Kidney (tissue), 22 donors: ENCODE measurements at places on chromosomes 7 and 10. TPM values are rescaled to one million over a fixed set of nuclear protein-coding genes. Genes with fewer than 3 reads are reported as not detected.
A peak's percentile ranks its signal among the peaks of the same experiment; 100 is the strongest.

DNA sequence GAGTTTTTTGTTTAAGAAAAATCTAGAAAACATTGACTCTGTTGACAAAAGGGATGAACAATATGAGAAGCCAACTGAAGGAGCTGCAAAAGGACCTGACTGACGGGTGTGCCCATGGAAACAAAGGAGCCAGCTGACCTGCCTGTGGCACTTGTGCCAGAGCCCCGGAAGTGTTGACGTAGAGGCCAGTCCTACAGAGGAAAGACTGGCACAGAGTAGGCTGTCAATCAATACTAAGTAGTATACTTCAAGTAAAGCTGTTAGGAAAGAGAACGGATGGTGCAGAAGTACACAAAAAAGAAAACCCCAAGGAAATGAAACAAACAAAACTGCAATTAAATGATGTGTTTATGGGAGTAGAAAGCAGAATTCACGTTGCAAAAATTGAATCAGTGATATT lies 19.0 kb upstream of the ABI1 start:
- H3K4me1 ChIP-seq, result no peaks in the 10 kb centered on the region
- no peak for DNase-seq
- H3K27ac ChIP-seq, result no peak overlapping the region
- H3K4me3 ChIP-seq, result no peak overlapping the region
- no peaks in the 10 kb centered on the region for H3K36me3 ChIP-seq

AOC1 gene
- 170 TPM for total RNA-seq

- no peak for DNase-seq
- no peak overlapping the region for H3K27ac ChIP-seq
- no peaks in the 10 kb centered on the region for H3K36me3 ChIP-seq
- no peaks in the 10 kb centered on the region for H3K27me3 ChIP-seq
- peaks cover 2% of the 10 kb centered on the region for H3K4me1 ChIP-seq
Observed at GRCh38 chr7:35722054-35722849, 27.3 kb upstream of the HERPUD2 start.

RTKN2 gene
- total RNA-seq, result 1.6 TPM

GRCh38 chr10:114189700-114190099 lies 10.5 kb downstream of the TDRD1 start:
- no peak for DNase-seq
- no peaks in the 10 kb centered on the region for H3K4me1 ChIP-seq
- no peak overlapping the region for H3K27ac ChIP-seq
- no peaks in the 10 kb centered on the region for H3K27me3 ChIP-seq

SEMA3E gene
- total RNA-seq, result 1.1 TPM

GRCh38 chr7:39033885-39034624 lies 56.3 kb downstream of the POU6F2 start:
- H3K36me3 ChIP-seq, result no peaks in the 10 kb centered on the region
- DNase-seq, result no peak
- no peak overlapping the region for H3K4me3 ChIP-seq

- peak overlapping the region; percentile 36 for H3K4me3 ChIP-seq
- H3K36me3 ChIP-seq, result no peaks in the 10 kb centered on the region
- no peak for DNase-seq
- H3K4me1 ChIP-seq, result no peaks in the 10 kb centered on the region
Observed at GRCh38 chr10:110644598-110645462, 694 bp downstream of the RBM20 start.

ANKRD61 gene
- total RNA-seq, result 0.19 TPM

GRCh38 chr10:121800146-121800545 lies 127.7 kb downstream of the ATE1 start:
- H3K27ac ChIP-seq, result no peak overlapping the region
- H3K4me1 ChIP-seq, result no peaks in the 10 kb centered on the region
- DNase-seq, result no peak

DNA sequence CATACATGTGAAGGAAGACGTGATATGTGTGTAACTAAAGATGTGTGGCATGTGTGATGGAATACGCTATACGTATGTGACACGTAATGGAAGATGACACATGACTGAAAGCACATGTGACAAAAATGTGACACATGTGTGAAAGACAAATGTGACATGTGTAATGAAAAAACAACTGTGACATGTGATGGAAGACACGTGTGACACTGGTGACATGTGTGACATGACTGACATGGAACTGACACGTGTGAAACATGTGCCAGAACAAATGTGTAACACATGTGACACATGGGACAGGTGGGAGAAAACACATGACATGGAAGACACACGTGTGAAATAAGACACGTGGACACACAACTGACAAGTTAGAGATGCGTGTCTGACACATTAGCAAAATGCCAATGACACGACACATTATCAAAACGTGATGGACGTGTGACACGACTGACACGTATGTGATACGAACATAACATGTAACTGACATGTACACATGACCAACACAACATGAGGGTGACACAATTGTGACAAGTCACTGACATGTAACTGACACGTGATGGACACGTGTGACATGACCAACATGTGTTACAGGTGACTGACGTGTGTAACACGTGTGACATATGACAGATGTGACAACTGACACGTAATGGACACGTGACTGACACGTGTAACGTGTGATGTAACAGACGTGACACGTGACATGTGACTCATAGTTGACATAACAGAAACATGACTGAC lies 24.4 kb downstream of the CRPPA start:
- H3K4me1 ChIP-seq, result no peaks in the 10 kb centered on the region
- no peak overlapping the region for H3K4me3 ChIP-seq
- no peak for DNase-seq
- peaks cover 28% of the 10 kb centered on the region for H3K36me3 ChIP-seq
- no peaks in the 10 kb centered on the region for H3K27me3 ChIP-seq

GRCh38 chr7:150944066-150945042 lies 33.8 kb downstream of the KCNH2 start:
- H3K27me3 ChIP-seq, result no peaks in the 10 kb centered on the region
- H3K36me3 ChIP-seq, result no peaks in the 10 kb centered on the region
- H3K4me3 ChIP-seq, result no peak overlapping the region
- H3K27ac ChIP-seq, result no peak overlapping the region
- no peaks in the 10 kb centered on the region for H3K4me1 ChIP-seq
- DNase-seq, result no peak

DNA sequence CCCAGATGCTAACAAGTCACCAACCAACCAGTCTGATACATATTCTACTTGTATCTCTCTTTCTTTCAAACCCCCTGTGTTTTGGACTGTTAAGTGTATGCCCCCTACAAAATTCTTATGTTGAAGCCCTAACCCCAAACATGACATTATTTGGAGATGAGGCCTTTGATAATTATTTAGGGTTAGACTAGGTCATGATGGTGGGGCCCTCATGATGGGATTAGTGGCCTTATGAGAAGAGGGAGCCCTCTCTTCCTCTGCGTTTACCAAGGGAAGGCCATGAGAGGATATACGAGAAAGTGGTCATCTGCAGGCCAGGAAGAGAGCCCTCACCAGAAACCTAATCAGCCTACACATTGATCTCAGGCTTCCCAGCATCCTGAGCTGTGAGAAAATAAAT lies 2.5 kb downstream of the RAPGEF5 start:
- no peaks in the 10 kb centered on the region for H3K36me3 ChIP-seq
- no peak overlapping the region for H3K27ac ChIP-seq
- no peak overlapping the region for H3K4me3 ChIP-seq

DNA sequence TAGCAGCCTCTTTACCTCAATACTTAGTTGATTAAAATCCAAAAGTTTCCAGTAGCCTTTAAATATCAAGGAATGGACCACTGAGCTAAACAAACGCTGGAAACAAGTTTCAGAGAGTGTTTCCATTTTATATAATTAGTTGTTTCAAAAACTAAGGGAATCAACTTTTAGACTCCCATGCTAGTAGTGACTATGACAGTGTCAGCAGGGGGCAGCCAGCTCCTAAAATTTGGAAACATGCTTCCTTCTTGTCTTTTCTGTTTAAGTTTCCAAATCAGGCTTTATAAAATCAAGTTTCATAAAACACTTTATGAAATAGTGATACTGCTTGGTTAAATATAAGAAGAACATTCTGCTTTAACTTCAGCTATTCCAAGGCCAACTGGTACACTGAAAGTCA lies 138.2 kb upstream of the TMEM229A start:
- no peak for DNase-seq
- no peaks in the 10 kb centered on the region for H3K27me3 ChIP-seq
- H3K4me1 ChIP-seq, result no peaks in the 10 kb centered on the region
- no peak overlapping the region for H3K4me3 ChIP-seq
- no peak overlapping the region for H3K27ac ChIP-seq

GRCh38 chr10:79260811-79261740 lies 86.2 kb upstream of the PPIF start:
- no peak overlapping the region for H3K4me3 ChIP-seq
- H3K27ac ChIP-seq, result no peak overlapping the region
- peak; percentile 84 for DNase-seq
- peaks cover 10% of the 10 kb centered on the region for H3K36me3 ChIP-seq

MBL2 gene
- total RNA-seq, result not detected

PGAM2 gene
- 2.1 TPM for total RNA-seq

FBXO24 gene
- 0.60 TPM for total RNA-seq

- peaks cover 3% of the 10 kb centered on the region for H3K36me3 ChIP-seq
- H3K4me3 ChIP-seq, result no peak overlapping the region
- H3K27ac ChIP-seq, result peak overlapping the region; percentile 71
- H3K27me3 ChIP-seq, result no peaks in the 10 kb centered on the region
- peak; percentile 29 for DNase-seq
Observed at GRCh38 chr10:102796407-102797176, 40.6 kb downstream of the CYP17A1 start.

DNA sequence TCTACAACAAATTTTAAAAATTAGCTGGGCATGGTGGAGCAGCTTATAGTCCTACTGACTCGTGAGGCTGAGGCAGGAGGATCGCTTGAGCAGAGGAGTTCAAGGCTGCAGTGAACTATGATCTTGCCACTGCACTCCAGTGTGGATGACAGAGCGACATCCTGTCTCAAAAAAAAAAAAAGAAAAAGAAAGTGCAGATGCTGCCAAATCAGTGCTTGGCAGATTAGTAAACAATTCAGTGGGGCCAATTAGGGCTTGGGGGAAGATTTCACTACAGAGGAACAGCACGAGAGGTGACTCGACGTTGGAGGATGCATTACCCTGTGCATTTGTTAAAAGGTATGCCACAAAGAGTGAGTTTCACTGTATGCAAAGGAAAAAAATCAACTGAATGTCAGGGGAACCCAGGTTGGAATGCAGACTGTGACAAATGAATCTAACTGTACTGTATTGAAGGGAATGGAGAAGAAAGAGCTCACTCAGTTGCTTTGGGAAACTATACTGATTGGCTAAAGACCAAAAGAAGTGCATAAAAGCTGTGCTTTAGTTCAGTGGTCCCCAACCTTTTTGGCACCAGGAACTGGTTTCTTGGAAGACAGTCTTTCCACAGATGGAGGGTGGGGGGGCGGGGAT lies 31.6 kb downstream of the GARIN1A start:
- DNase-seq, result no peak
- no peak overlapping the region for H3K27ac ChIP-seq
- H3K4me3 ChIP-seq, result no peak overlapping the region
- H3K4me1 ChIP-seq, result no peaks in the 10 kb centered on the region
- H3K27me3 ChIP-seq, result peaks cover 2% of the 10 kb centered on the region

- H3K36me3 ChIP-seq, result no peaks in the 10 kb centered on the region
- H3K27ac ChIP-seq, result no peak overlapping the region
- DNase-seq, result no peak
- no peak overlapping the region for H3K4me3 ChIP-seq
- H3K27me3 ChIP-seq, result no peaks in the 10 kb centered on the region
Observed at GRCh38 chr7:135933509-135934188, 43.5 kb downstream of the MTPN start.

DNA sequence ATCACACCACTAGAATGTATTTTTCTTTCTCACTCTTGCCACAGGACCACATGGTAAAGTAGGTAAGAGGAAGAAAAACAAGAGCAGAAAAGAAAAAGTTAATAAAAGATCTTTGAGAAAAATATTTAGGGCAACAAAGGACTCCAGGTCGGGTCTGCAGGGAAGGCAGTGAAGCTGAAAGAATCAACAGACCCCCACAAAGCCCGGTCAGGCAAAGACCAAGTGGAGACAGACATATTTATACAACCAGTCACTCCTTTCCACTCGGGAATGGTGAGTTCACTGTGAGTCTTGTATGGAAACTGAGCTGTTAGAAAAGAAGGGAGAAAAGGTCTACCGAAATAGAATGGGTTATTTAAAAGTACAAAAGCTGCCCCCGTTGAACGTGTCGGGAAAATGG lies 28.0 kb downstream of the RSU1 start:
- no peaks in the 10 kb centered on the region for H3K27me3 ChIP-seq
- no peak overlapping the region for H3K27ac ChIP-seq
- no peaks in the 10 kb centered on the region for H3K4me1 ChIP-seq
- peak overlapping the region; percentile 23 for H3K4me3 ChIP-seq
- no peak for DNase-seq

- H3K27me3 ChIP-seq, result no peaks in the 10 kb centered on the region
- peak overlapping the region; percentile 36 for H3K4me3 ChIP-seq
- H3K27ac ChIP-seq, result no peak overlapping the region
Observed at GRCh38 chr7:28389504-28390395, 22.6 kb upstream of the CREB5 start.

FIS1 gene
- 180 TPM for total RNA-seq

HELLS gene
- 13.5 TPM for total RNA-seq

FGFBP3 gene
- total RNA-seq, result 2.7 TPM

IGFBP1 gene
- total RNA-seq, result not detected

- no peaks in the 10 kb centered on the region for H3K36me3 ChIP-seq
- no peaks in the 10 kb centered on the region for H3K4me1 ChIP-seq
- H3K4me3 ChIP-seq, result no peak overlapping the region
- no peak for DNase-seq
Observed at GRCh38 chr7:18995270-18995671, 122.2 kb downstream of the TWIST1 start.

DNA sequence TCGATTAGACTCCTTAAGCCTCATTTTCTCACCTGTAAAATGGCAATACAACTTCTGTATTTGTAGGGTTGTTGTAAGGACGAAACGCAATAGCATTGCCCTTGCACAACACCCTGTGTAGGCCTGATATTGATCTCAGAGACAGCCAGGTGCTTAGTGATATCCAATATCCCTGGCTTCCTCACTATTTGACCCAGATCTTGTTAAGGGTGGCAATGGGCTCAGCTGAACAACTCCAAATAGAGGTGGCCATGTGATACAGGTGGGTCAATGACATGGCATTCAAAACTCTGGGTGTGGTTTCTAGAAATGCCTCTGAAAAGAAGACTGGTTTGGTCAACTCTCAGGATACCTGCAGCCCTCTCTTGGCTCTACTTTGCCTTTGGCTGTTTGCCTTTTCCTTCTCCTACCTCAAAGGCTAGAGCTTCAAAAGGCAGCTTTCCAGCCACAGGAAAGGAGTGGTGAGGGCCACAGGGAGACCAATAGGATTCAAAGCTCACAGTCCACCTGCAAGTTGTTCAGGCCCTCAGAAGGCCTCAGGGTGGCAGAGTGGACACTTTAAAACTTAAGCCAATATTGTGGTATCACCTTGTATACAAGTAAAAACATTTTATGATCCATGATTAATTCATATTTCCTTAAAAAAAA lies 14.9 kb upstream of the GATAD1 start:
- DNase-seq, result no peak
- no peaks in the 10 kb centered on the region for H3K27me3 ChIP-seq
- H3K27ac ChIP-seq, result no peak overlapping the region
- H3K36me3 ChIP-seq, result no peaks in the 10 kb centered on the region

GRCh38 chr10:86267286-86268195 lies 99.1 kb downstream of the GRID1 start:
- H3K27ac ChIP-seq, result no peak overlapping the region
- no peak overlapping the region for H3K4me3 ChIP-seq
- H3K4me1 ChIP-seq, result no peaks in the 10 kb centered on the region
- peaks cover 2% of the 10 kb centered on the region for H3K27me3 ChIP-seq
- H3K36me3 ChIP-seq, result no peaks in the 10 kb centered on the region

- H3K4me3 ChIP-seq, result no peak overlapping the region
- peak; percentile 40 for DNase-seq
- H3K27me3 ChIP-seq, result no peaks in the 10 kb centered on the region
- no peak overlapping the region for H3K27ac ChIP-seq
- no peaks in the 10 kb centered on the region for H3K36me3 ChIP-seq
Observed at GRCh38 chr10:129740532-129741279, 223.4 kb downstream of the EBF3 start.

MYOZ1 gene
- 3.5 TPM for total RNA-seq
